Cerebellar nuclear complex (tissue), 1 donor: ENCODE measurements at places on chromosomes 4 and X.

GRCh38 chr4:165191348-165191656 is 16.1 kb upstream of the KLHL2 start:
- no peak for DNase-seq

- no peak for DNase-seq
Measured at GRCh38 chrX:28997706-28998463, 410.6 kb downstream of the IL1RAPL1 start.

DNA sequence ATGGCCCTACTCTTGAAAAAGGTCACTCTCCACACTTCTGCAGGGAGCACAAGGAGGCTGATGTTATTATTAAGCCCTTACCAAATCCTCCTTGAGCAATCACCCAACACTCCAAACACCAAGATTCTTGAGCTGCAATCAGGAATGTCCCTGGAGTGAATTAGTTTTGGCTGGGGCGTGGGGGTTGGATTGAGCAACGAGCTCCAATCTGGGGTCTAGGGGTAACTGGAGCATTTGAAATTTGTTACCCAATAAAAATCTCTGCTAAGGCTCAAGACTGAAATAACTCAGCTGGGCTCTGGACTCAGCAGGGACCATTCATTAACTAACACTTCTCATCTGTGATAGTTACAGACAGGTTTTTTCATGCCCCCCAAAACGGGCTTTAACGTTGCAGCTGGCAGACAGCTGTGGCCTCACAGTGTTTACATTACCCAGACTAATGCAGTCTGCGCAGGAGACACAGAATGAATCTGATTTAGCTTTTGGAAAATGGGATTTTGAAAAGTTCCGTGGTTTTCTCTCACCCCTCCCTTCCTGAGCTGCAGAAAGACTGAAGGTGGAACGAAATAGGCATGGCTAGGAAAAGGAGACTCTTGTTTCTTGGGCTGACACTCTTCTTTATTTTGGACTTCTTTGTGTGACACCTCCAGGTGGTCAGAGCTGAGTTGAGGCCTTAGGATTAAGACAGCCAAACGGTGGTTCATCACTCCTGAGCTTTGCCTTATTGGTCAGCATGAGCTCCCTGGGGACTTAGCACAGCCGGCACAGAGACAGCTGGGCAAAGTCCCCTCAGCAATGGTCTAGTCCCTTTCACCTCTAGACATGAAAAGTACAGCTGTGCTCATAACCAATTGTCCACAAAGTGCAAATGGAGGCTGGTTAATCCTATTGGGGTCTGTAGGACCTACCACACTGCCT is 26.6 kb downstream of the PLAC1 start:
- no peak for DNase-seq

- no peak for DNase-seq
Measured at GRCh38 chr4:183831683-183832082, 73.4 kb upstream of the STOX2 start.

DNA sequence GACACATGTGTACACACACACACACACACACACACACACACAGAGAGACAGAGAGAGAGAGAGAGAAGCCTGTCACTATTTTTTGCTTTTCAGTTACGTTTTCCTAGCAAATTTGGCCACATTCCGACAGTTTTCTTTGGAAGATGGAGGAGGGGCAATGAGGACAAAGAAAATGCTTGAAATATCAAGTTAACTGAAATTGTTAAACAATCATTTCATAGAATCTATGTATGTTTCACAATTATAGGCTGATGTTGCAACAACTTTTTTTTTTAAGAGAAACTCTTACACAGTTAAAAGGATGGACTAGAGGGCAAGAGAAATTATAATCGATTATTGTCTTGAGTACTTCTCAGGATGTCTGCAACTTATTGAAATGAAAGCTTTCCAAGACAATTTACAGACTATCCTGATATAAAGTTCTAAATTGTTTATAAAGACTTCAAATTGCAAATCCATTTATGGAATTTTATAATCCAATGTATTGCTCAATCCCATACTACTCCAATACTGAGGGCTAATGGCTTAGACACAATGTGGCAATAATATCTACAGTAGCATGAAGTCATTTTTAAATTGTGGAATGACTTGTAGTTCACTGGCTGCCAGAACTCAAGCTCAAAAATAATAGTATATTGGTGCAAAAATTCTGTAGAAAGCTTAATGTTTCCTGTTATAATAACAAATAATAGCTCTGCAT is 647.0 kb upstream of the PCDH7 start:
- no peak for DNase-seq

GRCh38 chr4:15254236-15254880 is 173.5 kb upstream of the C1QTNF7 start:
- DNase-seq = no peak

- DNase-seq = no peak
Measured at GRCh38 chr4:67393007-67393406, 152.3 kb downstream of the CENPC start.

DNA sequence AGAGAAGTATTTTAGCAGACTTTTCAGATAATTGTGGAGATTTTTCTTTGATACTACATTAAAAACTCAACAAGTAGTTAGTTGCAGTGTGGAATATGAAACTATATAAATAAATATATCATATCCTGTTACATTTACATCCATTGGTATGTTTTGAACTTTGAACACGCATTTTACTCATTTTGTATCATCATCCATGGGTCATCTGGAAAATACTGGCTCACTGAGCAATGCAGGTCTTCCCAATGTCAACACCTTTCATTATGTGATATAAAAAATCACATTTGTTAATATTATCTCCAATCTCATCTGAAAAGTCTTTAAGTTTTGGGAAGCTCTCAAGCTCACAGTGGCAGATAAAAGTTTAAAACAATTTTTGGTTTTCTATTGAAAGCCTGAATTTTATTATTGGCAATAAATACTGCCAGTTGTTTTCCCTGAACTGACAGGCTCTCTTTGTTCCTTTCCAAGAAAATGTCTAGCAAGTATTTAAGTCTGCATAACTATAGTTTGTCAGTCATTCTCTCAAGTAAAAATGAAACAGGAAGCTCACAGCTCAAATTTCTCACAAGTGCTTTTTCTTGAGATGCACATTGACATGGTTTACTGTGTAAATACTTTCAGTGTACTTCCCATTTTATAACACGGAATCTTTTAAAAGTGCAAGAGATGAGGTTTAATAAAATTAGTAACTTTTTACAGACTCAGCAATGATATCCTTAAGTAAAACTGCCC is 183.5 kb upstream of the GPC4 start:
- no peak for DNase-seq

- DNase-seq = no peak
Measured at GRCh38 chr4:142129931-142130330, 493.5 kb downstream of the IL15 start.

DNA sequence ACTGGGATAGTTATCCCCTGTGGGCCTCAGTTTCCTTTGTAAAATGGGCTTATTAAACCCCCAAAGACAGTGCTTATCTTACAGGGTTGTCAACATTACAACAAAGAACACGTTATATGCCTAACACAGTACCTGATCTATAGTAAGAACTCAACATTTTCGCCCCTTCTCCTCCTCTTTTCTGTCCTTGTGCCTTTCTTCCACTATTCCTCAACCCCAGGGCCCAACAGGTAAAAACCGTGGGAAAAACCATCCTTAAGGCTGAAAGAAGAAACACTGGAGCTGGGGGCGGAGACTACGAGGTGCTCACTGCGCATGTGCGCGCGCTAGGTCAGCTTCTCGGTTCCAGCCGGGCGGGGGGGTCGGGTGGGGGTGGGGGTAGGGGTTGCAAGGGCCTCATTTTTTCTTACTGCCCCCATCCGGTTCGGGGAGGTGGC is 426 bp upstream of the XIAP start:
- DNase-seq = no peak

- DNase-seq = no peak
Measured at GRCh38 chr4:39118034-39118658, 56.1 kb downstream of the KLHL5 start.

GRCh38 chr4:1081689-1082040 is 31.7 kb downstream of the RNF212 start:
- DNase-seq = no peak

- no peak for DNase-seq
Measured at GRCh38 chr4:62070291-62070852, 870.2 kb downstream of the ADGRL3 start.

GRCh38 chr4:23279377-23279986 is 586.7 kb downstream of the GBA3 start:
- DNase-seq = no peak

DNA sequence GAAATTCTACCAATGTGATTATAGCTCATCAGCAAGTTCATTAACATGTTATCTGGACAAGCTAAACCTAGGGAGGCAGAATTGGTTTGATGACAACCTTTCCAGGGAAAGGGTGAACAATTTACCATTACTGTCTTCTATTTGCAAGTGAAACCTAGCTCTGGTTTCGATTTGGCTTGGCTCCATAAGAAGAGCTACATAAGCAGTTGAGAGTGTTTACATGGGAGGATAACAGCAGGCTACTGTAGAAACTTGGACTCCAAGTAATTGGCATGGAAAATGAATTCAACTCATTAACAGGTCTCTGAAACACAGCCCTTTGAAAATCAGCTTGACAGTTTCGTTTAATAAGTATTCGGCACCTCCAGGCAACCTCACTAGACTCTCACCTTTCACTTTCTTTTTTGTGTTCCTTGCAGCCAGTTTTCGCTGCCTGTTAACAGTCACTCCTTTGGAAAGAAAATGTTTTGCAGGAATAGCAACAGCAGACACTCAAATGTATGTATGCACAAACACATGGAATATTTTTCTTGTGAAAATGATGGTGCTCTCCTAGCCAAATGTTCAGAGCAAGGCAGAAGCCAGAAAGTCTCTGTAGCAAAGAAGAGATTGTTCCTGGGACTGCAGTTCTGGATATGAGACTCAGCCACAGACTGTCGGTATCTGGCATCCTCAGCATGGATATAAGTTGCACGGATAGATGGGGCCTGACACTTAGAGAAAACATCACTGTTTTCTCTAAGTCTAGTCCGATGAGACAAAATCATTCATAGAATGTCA is 27.5 kb downstream of the POU3F4 start:
- DNase-seq = no peak

DNA sequence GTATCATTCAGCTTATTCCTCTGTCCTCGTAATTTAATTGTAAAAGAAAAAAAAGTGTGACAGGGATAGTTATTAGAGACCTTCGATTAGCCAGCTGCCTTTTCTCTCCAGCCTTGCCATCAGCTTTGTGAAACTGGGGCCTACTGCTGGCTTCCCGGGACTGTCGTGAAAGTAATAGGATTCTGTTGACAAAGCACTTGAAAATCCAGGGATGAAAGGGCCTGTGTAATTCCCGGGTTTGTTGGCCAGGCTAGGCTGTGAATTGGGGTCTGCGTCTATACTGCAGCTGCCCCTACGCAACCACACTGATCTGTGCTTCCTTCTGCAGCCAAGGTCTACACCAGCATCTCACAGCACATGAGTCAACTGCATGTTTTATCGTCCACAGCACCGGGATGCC is 120.4 kb upstream of the SCML1 start:
- no peak for DNase-seq

DNA sequence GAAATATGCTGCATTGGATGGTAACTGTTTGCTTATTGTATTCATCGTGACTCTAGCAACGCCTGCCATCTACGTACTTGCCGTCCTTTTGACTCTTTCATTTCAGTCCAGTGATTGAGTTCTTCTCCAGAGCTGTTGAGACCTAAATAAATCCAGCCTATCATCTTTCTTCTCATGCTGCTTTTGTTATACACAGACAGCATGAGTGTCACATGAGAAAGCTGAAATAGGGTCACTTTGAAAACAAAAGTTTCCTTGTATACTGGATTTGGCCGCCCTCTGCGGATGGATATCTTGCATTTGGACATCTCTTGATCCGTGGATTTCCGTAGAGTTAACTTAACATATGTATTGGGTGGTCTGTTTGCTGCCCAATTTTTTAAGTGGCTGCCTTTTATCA is 67.2 kb downstream of the TMPRSS11F start:
- no peak for DNase-seq

- DNase-seq = no peak
Measured at GRCh38 chr4:157072002-157072401, 3.9 kb upstream of the GLRB start.

GRCh38 chr4:169089004-169089403 is 78.9 kb upstream of the CBR4 start:
- DNase-seq = no peak

DNA sequence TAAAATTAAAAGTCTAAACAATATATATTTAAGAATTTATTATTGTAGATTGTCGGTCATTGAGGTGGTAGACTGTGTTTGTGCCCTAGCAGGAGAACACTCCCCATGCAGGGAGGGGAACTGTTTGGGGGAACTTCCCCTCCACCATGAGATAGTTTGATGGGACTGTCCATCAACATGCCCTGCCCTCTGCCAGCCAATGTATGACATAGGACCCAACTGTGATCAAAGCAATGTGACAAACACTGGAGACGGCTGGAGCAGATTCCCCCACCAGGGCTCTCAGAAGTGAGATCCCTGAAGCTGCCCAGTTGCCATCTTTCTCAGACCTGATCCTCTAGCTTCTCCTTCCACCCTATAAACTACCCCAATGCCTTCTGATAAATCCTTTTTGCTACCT is 44.9 kb downstream of the SH3KBP1 start:
- no peak for DNase-seq

GRCh38 chr4:57265831-57266582 is 155.8 kb upstream of the IGFBP7 start:
- no peak for DNase-seq

- no peak for DNase-seq
Measured at GRCh38 chr4:47391256-47391655, 72.2 kb downstream of the COMMD8 start.

- no peak for DNase-seq
Measured at GRCh38 chr4:107034091-107034995, 1.8 kb downstream of the DKK2 start.

DNA sequence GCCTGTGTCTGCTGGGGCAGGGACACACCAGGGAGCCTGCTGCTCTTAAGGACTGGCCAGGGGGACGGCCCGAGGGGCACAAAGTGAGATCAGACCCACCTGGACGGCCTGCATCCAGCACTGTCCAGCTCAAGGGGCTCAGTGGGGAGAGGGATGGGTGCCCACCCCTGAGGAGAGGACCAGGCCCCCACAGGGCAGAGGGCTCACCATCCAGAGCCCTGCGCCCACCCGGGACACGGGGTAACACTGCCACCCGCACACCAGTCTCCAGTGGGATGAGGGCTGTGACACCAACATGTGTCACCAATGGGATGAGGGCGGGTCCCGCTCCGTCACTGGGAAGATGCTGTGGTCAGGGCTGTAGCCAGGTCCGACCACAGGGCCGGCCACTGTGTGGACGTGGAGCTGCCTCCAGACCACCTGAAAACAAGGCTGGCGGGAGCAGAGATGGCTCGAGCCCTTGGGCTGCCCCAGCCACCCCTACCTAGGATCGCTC is 13.2 kb downstream of the DGKQ start:
- DNase-seq = no peak

GRCh38 chr4:26300314-26301307 is 20.2 kb upstream of the RBPJ start:
- DNase-seq = no peak

DNA sequence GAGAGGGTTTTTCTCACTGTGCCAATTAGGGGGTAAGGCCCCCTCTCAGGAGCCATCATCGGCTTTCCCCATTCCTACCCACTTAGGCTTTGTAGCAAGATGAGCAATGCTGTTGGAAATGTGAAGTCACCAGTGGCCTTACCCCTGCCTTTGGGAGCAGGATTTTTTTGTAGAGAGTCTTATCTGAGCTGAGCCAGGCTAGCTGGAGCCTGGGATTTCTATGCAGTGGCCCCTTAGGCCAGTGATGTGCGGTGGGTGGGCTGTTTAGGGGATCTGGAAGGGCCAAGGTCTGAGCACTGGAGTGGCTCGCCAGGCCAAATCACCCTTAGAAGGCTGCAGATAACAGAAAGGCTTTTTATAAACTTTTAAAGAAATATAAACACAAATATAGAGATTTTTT is 4.2 kb downstream of the CXorf65 start:
- DNase-seq = no peak
